Naive thymus-derived CD4-positive, alpha-beta T cell (primary cell): ENCODE measurements at places on chromosomes 1 and 21. TPM values are rescaled to one million over a fixed set of nuclear protein-coding genes. Genes with fewer than 3 reads are reported as not detected.

The MX2 gene
- 116 TPM for total RNA-seq

The CELA3A gene
- total RNA-seq, result not detected

The RGS13 gene
- total RNA-seq, result 0.56 TPM

The ATAD3C gene
- 1.5 TPM for total RNA-seq

The AGBL4 gene
- not detected for total RNA-seq

The PADI2 gene
- 0.08 TPM for total RNA-seq

The MAP3K21 gene
- total RNA-seq, result 0.65 and 0.84 TPM in 2 replicates

The ERO1B gene
- total RNA-seq, result 16.0 TPM

DNA sequence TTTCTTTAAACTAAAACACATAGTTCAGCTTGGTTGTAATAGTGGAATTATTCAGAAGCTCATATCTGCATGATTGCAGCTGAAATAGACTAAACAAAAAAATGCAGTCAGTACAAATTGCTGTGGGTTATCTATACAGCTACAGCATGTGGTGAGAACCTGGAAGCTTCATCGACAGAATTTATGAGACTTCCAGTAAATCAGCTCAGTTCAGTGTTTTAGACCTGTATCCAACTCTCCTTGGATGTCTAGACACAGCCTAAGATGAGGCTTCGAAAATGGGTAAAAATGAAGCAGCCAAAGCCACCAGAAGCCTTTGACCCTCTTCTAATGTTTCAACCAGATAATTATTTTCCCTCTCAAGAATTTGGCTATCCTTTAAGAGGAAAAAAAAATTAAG lies 127.1 kb upstream of the C1orf105 start:
- H3K4me1 ChIP-seq, result no peaks in the 10 kb centered on the region
- H3K27me3 ChIP-seq, result no peaks in the 10 kb centered on the region
- no peak overlapping the region for H3K4me3 ChIP-seq
- no peak for DNase-seq
- no peaks in the 10 kb centered on the region for H3K36me3 ChIP-seq
- no peak overlapping the region for H3K27ac ChIP-seq

- no peaks in the 10 kb centered on the region for H3K27me3 ChIP-seq
- H3K36me3 ChIP-seq, result no peaks in the 10 kb centered on the region
- peak overlapping the region; percentile 93 for H3K27ac ChIP-seq
These were observed 1.2 kb downstream of the MTF2 start for GRCh38 chr1:93080179-93080823.

DNA sequence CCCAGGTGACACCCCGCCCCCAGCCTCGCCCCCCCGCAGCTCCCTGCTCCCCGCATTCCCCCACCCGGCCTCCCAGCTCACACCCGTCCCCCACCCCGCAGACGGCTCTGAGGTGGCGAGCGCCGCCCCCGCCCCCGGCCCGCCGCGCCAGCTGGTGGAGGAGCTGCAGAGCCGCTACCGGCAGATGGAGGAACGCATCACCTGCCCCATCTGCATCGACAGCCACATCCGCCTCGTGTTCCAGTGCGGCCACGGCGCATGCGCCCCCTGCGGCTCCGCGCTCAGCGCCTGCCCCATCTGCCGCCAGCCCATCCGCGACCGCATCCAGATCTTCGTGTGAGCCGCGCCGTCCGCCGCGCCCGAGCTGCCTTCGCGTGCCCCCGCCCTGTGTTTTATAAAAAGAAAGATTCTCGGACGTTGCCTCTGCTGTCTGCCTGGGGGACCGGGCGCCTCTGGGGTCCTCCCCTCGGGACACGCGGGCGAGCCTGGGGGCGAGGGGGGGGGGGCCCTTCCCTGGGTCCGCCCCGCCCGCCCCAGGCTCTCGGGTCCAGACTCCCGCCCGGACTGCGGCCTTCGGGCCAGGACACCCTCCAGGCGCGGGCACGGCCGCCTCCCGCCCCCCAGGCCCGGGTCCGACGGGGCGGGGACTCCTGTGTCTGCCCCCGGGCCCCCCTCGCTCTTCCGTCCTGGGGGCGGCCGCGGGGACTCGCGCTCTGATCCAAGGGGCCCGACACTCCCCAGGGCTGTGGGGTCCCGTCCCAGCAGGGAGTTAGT lies 1.6 kb upstream of the MMP23B start:
- peaks cover 4% of the 10 kb centered on the region for H3K4me1 ChIP-seq
- no peaks in the 10 kb centered on the region for H3K27me3 ChIP-seq
- H3K27ac ChIP-seq, result peak overlapping the region; percentile 68

GRCh38 chr1:33396188-33397124 lies 34.4 kb downstream of the PHC2 start:
- DNase-seq, result no peak
- H3K36me3 ChIP-seq, result no peaks in the 10 kb centered on the region
- H3K27ac ChIP-seq, result no peak overlapping the region
- H3K4me1 ChIP-seq, result no peaks in the 10 kb centered on the region
- no peak overlapping the region for H3K4me3 ChIP-seq

DNA sequence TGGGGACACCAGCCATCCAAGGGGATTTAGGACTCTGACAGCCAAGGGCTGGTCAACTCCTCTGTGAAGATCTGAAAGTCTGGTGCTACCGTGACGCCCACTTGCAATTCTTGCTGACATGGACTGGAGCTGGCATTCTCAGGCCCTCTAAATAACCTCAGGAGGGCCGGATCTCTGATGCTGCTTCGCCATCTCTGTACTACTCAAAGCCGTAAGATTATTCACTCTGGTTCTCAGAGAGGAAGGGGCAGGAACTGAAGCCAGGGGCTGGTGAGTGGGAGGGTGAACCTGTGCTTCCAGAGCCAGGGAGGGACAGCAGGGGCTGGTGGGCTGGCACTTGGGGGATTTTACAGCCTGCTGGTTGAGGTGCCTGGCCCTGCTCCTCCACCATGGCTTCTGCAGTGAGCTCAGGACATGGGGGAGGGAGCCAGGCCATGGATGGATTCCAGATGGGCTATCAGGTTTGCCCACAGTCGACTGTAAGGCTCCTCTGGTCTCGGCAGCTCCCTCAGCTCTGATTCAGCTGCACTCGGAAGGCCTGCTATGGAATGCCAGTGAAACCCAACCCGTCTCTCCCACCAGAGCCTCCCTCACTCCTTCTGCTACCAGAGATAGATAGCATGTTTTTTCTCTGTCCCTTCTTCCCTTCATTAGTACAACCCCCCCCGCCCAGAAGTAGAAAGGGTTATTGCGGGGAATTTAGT lies 84.5 kb downstream of the PLXNA2 start:
- no peak overlapping the region for H3K27ac ChIP-seq
- H3K4me1 ChIP-seq, result no peaks in the 10 kb centered on the region
- no peaks in the 10 kb centered on the region for H3K36me3 ChIP-seq
- no peak for DNase-seq
- no peak overlapping the region for H3K4me3 ChIP-seq

DNA sequence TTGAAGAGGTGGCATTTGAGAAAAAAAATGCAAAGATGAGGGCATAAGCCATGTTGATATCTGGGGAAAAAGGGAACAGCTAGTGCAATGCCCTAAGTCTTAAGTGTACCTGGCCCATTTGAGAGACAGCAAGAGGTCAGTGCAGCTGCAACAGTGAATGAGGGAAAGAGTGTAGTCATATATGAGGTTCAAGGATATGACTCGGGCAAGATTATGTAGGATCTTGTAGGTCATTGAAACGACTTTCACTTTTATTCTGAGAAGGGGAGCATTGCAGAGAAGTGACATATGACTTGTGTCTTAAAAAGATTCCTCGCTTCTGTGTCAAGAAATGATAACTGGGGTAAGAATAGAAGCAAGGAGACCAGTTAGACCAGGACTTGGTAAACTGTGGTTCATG lies 31.0 kb downstream of the NTMT2 start:
- H3K4me1 ChIP-seq, result no peaks in the 10 kb centered on the region
- H3K27me3 ChIP-seq, result no peaks in the 10 kb centered on the region
- no peak for DNase-seq
- H3K4me3 ChIP-seq, result no peak overlapping the region

- H3K27me3 ChIP-seq, result no peaks in the 10 kb centered on the region
- H3K27ac ChIP-seq, result no peak overlapping the region
- no peak overlapping the region for H3K4me3 ChIP-seq
- H3K4me1 ChIP-seq, result no peaks in the 10 kb centered on the region
- no peak for DNase-seq
These were observed 313.6 kb downstream of the HHIPL2 start for GRCh38 chr1:222234351-222234750.

DNA sequence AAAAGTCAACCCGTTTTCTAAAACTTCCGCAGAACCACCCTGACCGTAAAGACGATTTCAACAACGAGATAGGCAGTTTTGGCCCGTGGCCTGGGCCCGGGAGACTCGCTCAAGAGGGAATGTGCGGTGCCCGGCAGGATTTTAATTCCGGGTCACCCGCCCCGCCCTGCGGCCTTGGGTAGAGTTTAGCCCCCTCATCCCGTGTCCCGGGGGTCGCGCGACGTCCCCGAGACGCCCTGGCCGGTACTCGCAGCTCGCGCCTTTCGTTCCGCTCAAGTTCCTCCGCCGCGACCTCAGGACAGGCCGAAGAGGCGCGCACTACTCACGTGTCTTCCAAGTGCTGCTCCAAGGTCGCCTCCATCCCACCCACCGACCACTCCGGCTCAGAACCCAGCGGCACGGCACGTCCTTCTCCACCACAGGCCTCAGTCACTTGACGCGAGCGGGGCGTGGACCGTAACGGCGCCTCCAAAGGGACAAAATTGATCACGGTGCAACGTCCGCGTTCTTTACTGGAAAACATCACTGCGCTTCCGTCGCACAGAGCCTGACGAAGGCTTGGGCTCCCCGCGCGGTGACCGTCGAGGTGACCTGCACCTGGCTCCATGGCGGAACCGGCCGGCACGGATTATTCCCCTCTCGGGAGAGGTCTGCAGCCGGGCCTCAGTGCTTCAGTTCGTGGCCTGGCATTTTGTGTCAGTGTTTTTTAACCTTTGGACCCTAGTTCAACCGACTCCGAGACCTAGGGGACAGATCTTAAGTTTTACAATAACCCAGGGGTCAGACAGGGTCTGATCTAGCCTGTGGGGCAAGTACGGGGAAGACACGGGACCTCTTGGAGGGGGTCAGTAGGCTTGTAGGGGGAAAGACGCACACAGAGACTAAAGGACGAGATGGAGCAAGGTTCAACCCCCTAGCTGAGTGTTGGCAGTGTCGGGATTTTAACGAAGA lies at the start of gene LAMTOR5:
LAMTOR5 (minus strand) TSS at position 435 of the 951 bp plus-strand sequence; CDS start at position 361, 74 bp downstream.
- DNase-seq, result peak; percentile 89
- H3K4me3 ChIP-seq, result peak within 1 kb of the TSS; percentile 95
- peaks cover 19% of the 10 kb centered on the region for H3K4me1 ChIP-seq
- H3K36me3 ChIP-seq, result no peaks in the 10 kb centered on the region

GRCh38 chr21:36572039-36572438 lies 92.1 kb upstream of the CLDN14 start:
- H3K27ac ChIP-seq, result no peak overlapping the region
- no peaks in the 10 kb centered on the region for H3K27me3 ChIP-seq
- no peaks in the 10 kb centered on the region for H3K36me3 ChIP-seq
- H3K4me1 ChIP-seq, result no peaks in the 10 kb centered on the region

GRCh38 chr21:39263372-39263771 lies 50.1 kb downstream of the BRWD1 start:
- no peaks in the 10 kb centered on the region for H3K4me1 ChIP-seq
- no peak for DNase-seq

GRCh38 chr1:75099581-75099980 lies 34.6 kb upstream of the LHX8 start:
- no peak overlapping the region for H3K27ac ChIP-seq
- no peak for DNase-seq
- H3K4me1 ChIP-seq, result no peaks in the 10 kb centered on the region
- no peaks in the 10 kb centered on the region for H3K27me3 ChIP-seq
- no peak overlapping the region for H3K4me3 ChIP-seq
- H3K36me3 ChIP-seq, result no peaks in the 10 kb centered on the region

DNA sequence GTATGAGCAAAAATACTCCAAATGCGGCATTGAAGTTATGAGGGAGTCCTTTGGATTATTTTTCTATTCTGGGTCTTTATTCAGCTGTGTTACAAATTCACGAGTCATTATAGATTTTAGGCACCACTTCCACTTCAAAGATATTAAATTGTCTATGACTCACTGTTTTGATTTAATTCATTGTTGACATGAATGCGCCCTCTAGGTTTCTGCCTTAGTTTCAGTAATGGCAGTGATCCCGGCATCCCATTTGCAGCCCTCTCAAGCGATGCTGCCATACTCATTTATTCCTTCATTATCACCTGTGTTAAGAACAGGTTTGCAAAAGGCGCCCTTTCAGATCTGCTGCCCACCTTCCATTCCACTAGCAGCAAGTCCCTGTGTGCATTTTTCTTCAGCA lies 14.0 kb downstream of the RSPO1 start:
- no peaks in the 10 kb centered on the region for H3K4me1 ChIP-seq
- H3K27me3 ChIP-seq, result no peaks in the 10 kb centered on the region

DNA sequence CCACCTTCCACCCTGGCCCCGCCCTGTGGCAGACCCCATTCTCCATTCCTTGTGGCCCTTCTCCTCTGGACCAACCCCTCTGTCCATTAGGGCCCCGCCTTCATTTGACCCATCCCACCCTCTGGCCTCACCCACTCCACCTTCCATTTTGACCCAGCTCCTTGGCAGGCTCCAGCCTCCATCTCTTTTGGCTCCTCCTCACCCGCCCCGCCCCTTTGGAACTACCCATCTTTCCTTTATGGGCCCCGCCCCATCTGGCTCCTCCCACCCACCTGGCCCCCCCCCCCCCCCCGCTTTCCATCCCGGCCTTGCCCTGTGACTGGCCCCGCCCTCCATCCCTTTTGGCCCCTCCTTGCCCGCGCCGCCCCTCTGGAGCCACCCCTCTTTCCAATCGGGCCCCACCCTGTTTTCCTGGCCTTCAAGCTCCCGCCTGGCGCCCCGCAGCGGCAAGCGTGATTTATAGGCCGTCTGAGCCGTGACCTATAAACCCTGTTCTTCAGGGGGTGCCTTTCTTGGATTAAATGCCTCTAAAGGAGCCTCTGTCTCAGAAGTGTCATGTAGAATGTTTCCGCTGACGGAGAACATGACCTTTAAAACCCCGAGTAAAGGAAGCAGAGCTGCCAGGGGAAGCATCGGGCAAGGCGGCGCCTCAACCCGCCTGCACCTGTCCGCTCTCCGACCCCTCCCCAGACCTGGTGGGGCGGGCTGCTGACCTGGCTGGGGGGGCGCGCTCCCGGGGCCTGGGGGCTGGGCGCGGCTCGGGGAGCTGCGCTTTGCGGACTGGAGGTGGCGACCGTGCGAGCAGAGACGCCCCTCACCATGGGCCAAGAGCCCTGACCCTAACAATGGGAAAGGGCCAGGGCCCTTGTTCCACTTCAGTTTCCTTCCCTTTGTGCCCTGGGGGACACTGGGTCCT lies 178.0 kb downstream of the CAMTA1 start:
- peak overlapping the region; percentile 46 for H3K27ac ChIP-seq
- H3K27me3 ChIP-seq, result no peaks in the 10 kb centered on the region
- no peak overlapping the region for H3K4me3 ChIP-seq
- H3K4me1 ChIP-seq, result no peaks in the 10 kb centered on the region
- H3K36me3 ChIP-seq, result no peaks in the 10 kb centered on the region

DNA sequence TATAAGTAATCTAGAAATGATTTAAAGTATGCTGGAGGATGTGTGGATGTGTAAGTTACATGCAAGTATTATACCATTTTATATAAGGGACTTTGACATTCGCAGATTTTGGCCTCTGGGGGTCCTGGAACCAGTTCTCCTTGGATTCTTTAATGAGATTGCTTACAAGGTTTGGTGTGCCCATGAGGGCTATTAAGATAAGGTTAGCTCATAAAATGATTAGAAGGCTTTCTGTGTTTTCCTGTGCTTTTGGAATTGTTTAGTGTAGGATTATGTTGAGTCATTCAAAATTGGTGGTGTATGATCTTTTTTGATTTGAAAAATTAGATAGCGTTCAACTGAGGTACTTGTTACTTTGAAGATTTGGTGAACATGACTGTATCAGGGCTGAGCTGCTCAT lies 5.6 kb downstream of the USP25 start:
- no peak for DNase-seq
- H3K36me3 ChIP-seq, result no peaks in the 10 kb centered on the region
- peaks cover 52% of the 10 kb centered on the region for H3K4me1 ChIP-seq
- no peaks in the 10 kb centered on the region for H3K27me3 ChIP-seq
- no peak overlapping the region for H3K27ac ChIP-seq

GRCh38 chr1:79499541-79499940 lies 493.0 kb upstream of the ADGRL4 start:
- H3K27ac ChIP-seq, result no peak overlapping the region
- H3K36me3 ChIP-seq, result no peaks in the 10 kb centered on the region
- H3K27me3 ChIP-seq, result no peaks in the 10 kb centered on the region
- H3K4me1 ChIP-seq, result no peaks in the 10 kb centered on the region
